ENCODE measurements at places on chromosomes 6 and 20.

- no peak for DNase-seq
These were observed 43.3 kb downstream of the TMEM170B start for GRCh38 chr6:11580686-11581405.

GRCh38 chr6:3165631-3166534 lies 8.5 kb upstream of the TUBB2A start:
- DNase-seq = no peak

DNA sequence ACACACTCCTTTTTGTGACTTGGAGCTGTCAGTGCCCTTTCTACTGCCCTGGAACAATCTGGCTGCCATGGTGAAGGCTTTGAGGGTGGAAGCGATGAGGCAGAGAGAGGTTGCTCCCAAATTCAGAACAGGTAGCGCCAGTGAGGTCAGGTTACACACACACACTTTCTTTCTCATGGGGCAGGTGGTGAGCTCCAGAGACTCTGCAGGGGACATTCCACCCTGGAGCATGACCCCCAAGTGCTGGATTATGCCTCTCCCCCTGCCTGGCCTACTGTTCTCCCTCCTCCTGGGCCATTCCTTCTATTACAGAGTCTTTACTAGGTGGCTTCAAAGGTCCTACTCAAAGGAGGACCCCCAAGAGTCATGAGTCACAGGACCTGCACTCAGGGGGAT lies 98.0 kb downstream of the EYA2 start:
- DNase-seq = no peak

DNA sequence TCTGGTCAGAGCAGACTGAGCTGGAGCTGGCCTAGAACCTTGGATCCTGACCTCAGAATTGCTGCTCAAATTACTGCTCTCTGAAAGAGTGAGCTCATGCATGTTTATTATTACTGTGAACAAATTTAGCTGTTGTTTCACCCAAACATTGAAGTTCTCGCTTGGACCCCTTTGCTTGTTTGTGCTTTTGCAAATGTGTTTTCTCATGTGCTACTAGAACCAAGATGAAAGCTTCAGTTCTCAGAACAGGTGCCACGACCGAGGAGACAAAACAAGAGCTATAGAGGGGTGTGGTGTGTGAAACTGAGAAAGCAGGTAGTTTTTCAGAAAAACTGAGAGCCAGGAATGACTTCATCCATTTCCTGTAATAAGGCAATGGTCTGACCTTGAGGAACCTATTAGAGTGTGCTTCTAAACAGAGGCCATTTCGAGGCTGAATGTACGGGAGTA lies 50.0 kb upstream of the ESR1 start:
- no peak for DNase-seq
